Hepatic stellate cell (primary cell): ENCODE measurements at places on chromosomes 2 and 18.
A peak's percentile ranks its signal among the peaks of the same experiment; 100 is the strongest.

- DNase-seq, result no peak
These were observed 242.3 kb downstream of the PTPRM start for GRCh38 chr18:7809455-7809854.

- DNase-seq, result no peak
These were observed 283.1 kb downstream of the TDRD15 start for GRCh38 chr2:21406911-21407310.

DNA sequence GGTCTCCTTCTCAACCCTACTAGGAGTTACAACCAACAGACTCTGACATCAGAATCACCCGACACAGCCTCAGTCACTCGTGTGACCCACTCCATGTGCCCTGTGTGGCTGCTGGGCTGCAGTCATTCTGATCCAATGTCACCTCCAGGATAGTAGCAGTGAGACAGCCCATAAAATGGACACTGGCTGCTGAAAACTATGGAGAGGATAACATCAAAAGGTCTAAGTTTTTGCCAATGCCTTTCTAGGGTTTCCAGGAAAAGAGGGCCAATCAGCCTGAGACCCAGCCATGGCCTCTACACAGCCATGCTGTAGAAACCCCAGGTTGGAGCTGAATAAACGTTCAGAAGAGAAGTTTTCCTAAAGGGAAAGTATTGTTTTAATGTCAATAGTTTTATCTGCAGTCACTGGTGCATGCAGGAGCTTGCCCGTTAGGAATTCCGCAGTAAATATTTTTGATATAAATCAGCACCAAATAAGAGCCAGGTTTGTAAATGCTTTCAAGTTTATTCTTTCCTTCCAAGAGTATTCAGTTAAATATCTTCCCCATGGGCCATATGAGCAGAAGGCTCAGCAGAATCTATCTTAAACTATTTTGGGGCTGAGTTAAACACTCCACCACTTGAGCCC lies 92.2 kb upstream of the PID1 start:
- DNase-seq, result no peak

DNA sequence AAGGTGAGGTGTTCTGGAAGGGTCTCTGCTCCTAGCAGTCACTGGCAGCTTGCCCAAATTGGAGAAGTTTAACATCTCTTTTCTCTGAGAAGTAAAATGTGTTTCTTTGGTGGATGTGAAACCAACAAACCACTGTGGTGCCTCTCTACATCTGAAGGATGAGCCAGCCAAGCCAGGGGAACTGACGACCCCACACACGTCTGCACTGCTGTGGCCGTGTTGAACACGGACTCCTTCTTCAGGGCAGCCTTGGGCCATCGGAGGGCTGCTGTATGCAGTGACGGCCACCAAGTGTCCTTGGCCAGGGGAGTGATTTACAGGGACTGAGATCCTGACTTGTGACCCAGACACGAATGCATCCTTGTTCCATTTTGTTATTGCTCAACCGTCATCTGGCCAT lies 207.8 kb downstream of the ACKR3 start:
- no peak for DNase-seq

- DNase-seq, result no peak
These were observed 63.7 kb downstream of the EDAR start for GRCh38 chr2:108925286-108925685.

- no peak for DNase-seq
These were observed 5.1 kb upstream of the ZC3H15 start for GRCh38 chr2:186480991-186481390.

- no peak for DNase-seq
These were observed 87.4 kb upstream of the PTPRM start for GRCh38 chr18:7479756-7480155.

GRCh38 chr2:239756790-239757760 lies 268.1 kb downstream of the NDUFA10 start:
- no peak for DNase-seq

DNA sequence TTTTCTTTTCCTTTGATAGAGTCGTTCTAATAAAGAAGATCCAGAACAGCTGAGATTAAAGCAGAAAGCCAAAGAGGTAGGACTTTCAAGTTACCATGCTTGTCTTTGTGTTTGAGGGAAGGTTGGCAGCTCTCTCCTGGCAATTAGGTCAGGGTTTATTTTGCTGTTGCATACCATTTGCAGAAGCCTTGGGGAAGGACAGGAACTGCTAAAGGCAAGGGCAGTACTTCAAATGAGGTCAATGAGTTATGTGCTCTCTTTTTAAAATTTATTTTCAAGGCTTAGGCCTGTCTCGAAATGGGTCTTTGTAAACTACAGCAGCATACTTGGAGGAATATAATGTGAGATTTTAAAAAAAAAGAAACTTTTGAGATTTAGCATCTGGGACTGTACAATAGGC lies 108.9 kb downstream of the TAF4B start:
- no peak for DNase-seq

DNA sequence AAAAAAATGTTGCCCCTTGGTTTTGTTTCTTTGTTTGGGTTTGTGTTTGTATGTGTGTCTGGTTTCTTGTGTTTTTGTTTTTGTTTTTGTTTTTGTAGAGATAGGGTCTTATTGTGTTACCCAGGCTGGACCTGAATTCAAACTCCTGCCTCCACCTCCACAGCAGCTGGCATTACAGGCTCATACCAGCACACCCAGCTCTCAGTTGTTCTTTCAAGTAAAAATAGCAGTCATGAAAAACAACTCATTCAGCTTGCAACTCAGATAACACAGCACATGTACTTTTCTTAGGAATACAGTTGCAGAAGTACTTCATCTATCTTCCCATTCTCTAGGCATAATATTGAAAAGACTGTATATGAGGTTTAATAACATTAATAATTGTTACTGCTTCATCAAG lies 37.0 kb downstream of the ZC3H8 start:
- DNase-seq, result no peak

- no peak for DNase-seq
These were observed 80.8 kb downstream of the PTGR3 start for GRCh38 chr18:75128051-75128605.

GRCh38 chr18:45024357-45025088 lies 343.8 kb downstream of the SETBP1 start:
- no peak for DNase-seq

DNA sequence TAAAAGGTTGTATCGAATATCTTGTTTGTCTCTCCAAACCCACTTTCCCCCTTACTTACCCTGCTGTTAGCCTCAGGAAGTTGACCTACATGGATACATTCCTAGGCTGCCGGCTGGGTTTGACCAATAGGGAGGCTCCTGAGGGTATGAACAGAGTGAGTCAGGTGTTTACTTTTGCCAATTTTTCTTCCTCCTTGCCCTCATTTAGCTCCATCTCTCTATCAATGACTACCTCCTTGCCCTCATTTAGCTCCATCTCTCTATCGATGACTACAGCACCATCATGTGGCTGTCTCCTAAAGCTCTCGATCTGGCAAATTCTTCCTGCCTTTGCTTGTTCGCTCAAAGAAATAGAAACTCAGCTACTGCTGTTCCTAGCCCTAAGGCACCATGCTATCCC lies 571.9 kb upstream of the CRIM1 start:
- DNase-seq, result no peak

DNA sequence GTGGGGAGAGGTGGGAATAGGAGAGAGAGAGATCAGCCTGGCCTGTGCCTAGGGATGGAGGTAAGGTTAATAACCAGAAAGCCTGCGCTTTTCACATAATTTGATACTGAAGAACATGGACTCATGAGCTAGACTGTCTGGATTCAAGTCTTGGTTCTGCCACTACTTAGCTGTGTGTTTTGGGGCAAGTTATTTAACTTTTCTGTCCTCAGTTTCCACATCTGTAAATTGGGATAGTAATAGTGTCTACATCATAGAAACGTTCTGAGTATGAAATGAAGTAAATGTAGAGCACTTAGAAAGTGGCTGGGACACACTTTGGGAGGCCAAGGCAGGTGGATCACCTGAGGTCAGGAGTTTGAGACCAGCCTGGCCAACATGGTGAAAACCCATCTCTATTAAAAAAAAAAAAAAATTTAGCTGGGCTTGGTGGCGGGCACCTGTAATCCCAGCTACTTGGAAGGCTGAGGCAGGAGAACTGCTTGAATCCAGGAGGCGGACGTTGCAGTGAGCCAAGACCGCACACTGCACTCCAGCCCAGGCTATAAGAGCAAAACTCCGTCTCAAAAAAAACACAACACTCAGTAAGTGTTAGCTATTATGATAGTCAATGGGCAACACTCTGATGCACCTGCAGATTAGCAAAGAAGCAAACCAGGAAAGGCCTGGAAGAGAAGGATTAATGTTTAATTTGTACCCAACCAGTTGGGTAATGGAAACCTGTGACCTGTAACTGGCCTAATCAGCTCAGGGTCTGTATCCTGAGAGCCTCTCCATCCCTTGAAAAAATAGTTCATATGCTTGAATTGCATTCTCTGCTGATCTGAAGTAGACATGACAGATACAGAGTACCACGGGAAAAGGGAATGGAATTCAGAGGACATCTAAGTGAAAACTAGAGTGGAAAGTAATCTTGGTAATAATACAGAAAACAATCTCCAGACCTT lies 6.8 kb downstream of the GALM start:
- DNase-seq, result no peak

DNA sequence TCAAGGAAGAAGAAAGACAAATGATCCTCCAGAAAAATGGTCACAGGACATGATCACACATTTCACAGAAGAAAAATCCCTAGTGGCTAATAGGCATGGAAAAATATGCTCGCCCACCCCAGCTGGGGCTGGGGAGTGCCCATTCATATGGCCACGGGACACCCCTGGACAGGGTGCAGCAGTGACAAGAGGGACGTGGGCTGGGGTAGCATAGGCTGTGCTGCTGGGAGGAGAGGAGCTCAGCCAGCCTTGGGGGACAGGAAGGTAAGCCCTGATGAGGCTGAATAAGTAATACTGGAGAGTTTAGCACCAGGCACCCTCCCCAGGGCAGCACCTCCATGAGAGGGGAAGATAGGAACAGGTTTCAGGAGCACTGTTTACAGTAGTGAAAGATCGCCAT lies 254.9 kb upstream of the HS6ST1 start:
- DNase-seq, result no peak

- DNase-seq, result no peak
These were observed 99.8 kb downstream of the UXS1 start for GRCh38 chr2:106094131-106094841.

DNA sequence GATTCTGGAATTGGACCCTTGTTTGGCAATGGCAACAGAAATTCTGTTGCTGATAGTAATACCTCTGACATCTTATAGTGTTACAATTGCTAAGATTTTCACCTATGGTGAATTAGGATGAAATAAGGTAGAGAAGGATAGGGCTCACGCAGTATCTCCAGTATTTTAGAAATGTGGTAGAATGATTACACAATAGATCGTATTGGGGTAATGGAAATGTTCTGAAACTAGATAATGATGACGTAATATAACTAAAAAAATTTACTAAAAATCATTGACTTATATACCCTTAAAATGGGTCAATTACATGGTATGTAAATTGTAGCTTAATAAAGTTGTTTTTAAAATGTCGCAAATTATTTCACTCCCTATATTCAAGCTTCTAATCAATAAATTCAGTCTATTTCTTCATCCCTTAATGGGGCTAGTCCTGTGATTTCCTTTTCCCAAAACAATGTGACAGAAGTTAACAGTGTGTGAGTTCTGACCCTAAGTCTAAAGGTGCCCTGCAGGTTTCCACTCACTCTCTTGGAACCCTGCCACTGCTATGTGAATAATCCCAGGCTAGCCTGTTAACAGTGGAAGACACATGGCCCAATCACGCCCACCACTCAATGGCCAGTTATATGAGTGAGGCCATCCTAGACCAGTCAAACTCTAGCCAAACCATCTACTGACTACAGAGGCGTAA lies 31.2 kb downstream of the USP37 start:
- DNase-seq, result no peak

DNA sequence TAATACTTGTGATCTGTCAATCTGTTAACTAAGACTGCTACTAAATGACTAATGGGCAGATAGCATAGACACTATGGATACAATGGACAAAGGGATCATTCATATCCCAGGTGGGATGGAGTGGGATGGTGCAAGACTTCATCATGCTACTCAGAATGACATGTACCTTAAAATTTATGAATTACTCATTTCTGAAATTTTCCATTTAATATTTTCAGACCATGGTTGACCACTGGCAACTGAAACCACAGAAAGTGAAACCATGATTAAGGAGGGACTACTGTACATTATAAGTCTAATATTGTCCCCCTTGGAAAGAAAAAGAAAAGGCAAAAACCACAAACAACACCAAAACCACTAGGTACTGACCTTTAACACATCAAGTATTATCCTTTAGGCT lies 247.0 kb upstream of the SYT4 start:
- DNase-seq, result no peak

- no peak for DNase-seq
These were observed 168.5 kb upstream of the NOSTRIN start for GRCh38 chr2:168633895-168634294.

GRCh38 chr18:68466672-68467071 lies 248.2 kb downstream of the TMX3 start:
- no peak for DNase-seq

DNA sequence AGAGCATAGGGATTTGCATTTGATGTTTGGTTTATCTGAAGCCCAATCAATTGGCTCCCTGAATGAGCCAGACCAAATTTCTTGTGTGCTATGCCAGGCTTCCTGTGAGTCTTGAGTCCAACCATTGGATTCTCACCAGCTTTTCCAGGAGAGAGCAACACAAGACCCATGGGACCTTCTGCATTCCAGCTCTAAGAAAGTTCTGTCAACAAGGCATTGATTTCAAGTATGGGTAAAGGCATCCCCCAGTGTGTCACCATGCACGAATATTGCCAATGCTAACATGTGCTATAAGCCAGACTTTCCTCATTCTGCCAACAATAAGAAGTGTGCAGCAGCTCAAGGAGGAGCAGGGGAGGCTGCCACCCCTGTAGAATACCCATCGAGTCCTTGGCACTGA lies 266.6 kb downstream of the ETAA1 start:
- DNase-seq, result no peak

DNA sequence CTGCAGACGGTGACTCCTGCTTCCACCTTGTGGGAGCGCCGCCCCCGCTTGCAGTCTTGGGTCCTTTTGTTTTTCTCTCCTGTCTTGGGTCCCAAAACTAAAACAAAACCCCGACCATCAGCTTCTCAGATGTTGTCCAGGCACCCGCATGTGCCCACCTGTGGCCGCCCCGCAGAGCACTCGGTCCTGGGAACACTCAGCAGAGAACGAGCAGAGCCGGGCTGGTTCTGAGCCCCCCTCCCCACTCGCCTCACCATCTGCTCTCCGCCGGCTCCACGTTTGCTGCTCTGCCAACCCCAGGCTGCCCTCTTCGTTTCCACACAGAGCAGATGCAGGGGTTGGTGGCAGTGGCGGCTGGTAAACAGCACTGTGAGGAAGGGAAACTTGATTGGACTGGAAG lies 38.5 kb downstream of the CTDP1 start:
- no peak for DNase-seq

DNA sequence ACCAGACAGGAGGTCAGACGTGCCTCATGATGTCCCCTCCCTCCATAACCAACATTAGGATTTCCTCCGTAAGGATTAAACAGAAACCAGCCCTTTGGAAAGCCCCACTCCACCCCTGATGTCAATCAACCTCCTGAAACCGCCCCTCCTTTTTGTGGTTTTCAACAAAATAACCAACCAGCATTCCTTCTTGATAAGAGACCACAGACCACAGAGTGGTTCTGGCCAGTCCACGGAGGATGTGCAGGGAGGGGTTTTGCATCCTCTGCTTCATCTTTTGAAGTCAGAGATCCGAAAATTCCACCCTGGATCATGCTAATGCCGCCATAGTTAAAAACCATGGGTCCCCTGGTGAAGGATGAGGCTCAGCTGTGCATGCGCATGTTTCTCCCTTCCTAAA lies 180.0 kb upstream of the CCDC150 start:
- DNase-seq, result peak; percentile 34

- no peak for DNase-seq
These were observed 99.5 kb downstream of the MAPK4 start for GRCh38 chr18:50659091-50660003.

- no peak for DNase-seq
These were observed 96.8 kb downstream of the VSNL1 start for GRCh38 chr2:17637131-17637906.
